ENCODE measurements at places on chromosomes 5 and 9.

- no peak for DNase-seq
Measured at GRCh38 chr5:116442095-116442534, 132.5 kb downstream of the SEMA6A start.

GRCh38 chr5:80406980-80407734 is 707 bp upstream of the ZFYVE16 start:
- DNase-seq: no peak

DNA sequence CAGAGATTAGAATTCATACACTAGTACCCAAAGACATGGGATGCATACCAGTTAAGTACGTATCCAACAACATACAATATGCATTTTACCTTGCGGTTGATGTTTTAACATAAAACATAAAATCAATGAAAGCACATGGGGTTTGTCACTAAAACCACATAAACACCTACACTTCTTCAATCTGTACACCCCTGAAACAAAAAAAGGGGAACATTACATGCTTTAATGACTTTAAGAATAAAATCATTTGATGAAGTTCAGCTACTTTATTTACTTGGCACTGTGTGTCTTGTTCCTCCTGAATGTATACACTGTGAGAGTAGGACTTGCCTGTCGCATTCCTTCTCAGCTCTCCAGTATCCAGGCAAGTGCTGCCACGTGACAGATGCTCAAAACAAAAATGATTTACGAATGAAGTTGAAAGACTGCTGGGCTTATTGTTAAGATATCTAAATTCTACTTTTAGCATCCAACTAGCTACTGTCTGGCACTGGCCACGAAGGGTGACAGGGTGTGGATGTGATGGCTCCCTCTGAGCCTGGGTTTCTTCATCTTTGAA is 21.0 kb downstream of the TNFSF15 start:
- DNase-seq: no peak

DNA sequence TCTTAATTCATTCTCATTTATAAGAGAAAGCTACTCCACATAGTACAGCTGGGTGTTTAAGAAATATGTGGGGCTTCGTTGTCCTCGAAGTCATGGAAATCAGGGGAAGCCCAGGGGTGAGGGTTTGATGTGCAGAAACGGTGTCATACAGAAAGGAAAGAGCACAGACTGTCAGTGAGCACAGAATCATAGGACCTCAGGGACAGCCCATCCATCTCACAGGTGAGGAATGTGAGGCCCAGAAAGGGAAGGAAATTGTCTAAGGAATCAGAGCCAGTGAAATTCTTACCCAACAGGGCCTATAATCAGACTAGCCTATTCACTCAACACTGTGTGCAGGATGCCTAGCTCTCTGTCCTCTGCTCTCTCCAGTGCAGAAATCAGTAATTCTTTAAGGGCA is 535.6 kb downstream of the SPOCK1 start:
- no peak for DNase-seq
